CD4-positive, alpha-beta T cell treated with Interleukin-10 for 1 hour (primary cell): ENCODE measurements at places on chromosomes 4 and X.

GRCh38 chr4:188372058-188372457 is 232.8 kb downstream of the TRIML1 start:
- DNase-seq: no peak

GRCh38 chr4:7462509-7462971 is 27.8 kb upstream of the PSAPL1 start:
- no peak for DNase-seq

GRCh38 chrX:805103-805670 is 174.6 kb downstream of the SHOX start:
- DNase-seq: no peak

- DNase-seq: no peak
These were observed 9.9 kb downstream of the INTS12 start for GRCh38 chr4:105698607-105699006.

DNA sequence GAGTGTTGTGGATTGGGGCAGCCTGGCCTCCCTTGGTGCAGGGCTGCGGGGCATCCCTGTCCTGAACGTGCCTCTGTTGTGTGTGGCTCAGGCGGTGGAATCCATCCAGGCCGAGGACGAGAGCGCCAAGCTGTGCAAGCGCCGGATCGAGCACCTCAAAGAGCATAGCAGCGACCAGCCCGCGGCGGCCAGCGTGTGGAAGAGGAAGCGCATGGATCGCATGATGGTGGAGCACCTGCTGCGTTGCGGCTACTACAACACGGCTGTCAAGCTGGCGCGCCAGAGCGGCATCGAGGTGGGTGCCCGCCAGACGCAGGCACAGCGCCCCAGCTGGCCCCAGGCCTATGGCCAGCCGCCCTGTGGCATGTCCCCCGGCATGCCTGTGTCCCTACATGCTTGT is 25.6 kb downstream of the MAEA start:
- DNase-seq: no peak

DNA sequence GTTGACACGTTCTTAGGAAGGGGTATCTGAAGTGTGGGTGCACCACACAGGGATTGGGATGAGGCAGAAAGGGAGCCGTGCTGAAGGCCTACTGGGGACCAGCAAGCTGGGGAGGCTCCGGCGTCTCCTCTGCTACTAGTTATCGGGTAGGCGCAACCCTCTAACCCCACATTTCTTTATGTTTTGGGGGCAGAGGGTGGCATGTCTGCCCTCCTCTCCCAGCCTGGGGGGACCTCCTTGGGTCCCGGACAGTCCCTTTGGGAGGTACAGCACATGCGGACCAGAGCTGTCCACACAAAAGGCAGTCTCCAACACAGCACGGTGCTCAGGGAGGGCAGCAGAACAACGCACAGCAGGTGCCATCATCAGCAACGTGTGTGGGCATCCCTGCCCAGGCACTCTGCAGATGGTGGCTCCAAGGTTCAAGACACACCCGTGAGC is 33.2 kb downstream of the WDR1 start:
- no peak for DNase-seq

GRCh38 chr4:170682558-170683294 is 593.0 kb upstream of the AADAT start:
- DNase-seq: no peak

GRCh38 chrX:22800806-22801205 is 199.0 kb upstream of the DDX53 start:
- DNase-seq: no peak

DNA sequence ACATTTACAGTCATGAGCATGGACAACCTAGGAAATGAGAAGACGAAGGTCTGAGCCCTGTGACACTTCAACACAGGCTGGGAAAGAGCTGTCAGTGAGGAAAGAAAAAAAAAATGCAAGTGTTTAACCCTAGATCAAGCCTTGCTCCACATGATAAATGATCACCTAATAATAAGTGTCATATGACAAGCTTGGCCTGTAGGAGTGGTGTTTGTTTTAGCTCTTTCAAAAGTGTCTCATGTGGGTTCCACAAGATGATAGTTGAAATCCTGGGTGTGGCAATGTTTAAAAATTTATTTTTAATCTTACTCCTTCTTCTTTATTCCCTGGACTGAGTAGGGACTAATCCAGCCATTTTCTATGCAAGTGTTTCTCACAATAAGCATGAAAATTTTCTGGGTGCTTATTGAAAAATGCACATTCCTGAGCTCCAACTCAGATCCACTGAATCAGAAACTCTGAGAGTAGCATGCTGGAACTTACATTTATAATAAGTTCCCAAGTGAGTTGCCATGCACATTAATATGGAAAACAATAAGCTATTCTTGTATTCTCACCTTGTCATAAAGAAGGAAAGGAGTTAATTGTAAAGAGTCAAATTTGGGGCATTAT is 138.3 kb downstream of the AREG start:
- no peak for DNase-seq
